ENCODE measurements at places on chromosomes 16 and 17. TPM values are rescaled to one million over a fixed set of nuclear protein-coding genes. Genes with fewer than 3 reads are reported as not detected.

Gene TMC6
- 234 TPM for polyA plus RNA-seq

Gene GGT6
- polyA plus RNA-seq: not detected

Gene SLC22A31
- polyA plus RNA-seq: not detected

Gene ORAI3
- 32.0 TPM for polyA plus RNA-seq

Gene CD7
- polyA plus RNA-seq: 75.4 TPM

Gene ARMC5
- 5.5 TPM for polyA plus RNA-seq

Gene CCL4L2
- not detected for polyA plus RNA-seq

Gene TRIM47
- polyA plus RNA-seq: 8.7 TPM

Gene KRT32
- polyA plus RNA-seq: not detected

Gene APOH
- not detected for polyA plus RNA-seq

Gene ARMC7
- 4.6 TPM for polyA plus RNA-seq

Gene RAB11FIP4
- 23.2 TPM for polyA plus RNA-seq

Gene SLC6A2
- not detected for polyA plus RNA-seq

Gene MCRIP1
- 58.1 TPM for polyA plus RNA-seq

Gene PRKCA
- polyA plus RNA-seq: 0.60 TPM

Gene TBC1D3E
- polyA plus RNA-seq: not detected

Gene CAVIN1
- 0.03 TPM for polyA plus RNA-seq

Gene ALOX12
- polyA plus RNA-seq: 0.21 TPM

Gene TMEM98
- polyA plus RNA-seq: not detected

Gene SLC35G6
- not detected for polyA plus RNA-seq

Gene ATP2A1
- polyA plus RNA-seq: not detected

Gene MYH1
- polyA plus RNA-seq: not detected

Gene DPEP3
- not detected for polyA plus RNA-seq

Gene CCL7
- polyA plus RNA-seq: not detected

Gene ARL4D
- 1.6 TPM for polyA plus RNA-seq

Gene ARHGAP44
- 0.10 TPM for polyA plus RNA-seq

Gene HSD11B2
- not detected for polyA plus RNA-seq

Gene NPB
- not detected for polyA plus RNA-seq

Gene ZNF750
- polyA plus RNA-seq: 0.07 TPM

Gene OMG
- not detected for polyA plus RNA-seq

Gene NPIPA5
- 0.32 TPM for polyA plus RNA-seq

Gene KRT28
- not detected for polyA plus RNA-seq

Gene PRSS27
- polyA plus RNA-seq: not detected

Gene CBLN1
- not detected for polyA plus RNA-seq

Gene PRDM7
- not detected for polyA plus RNA-seq

Gene TBC1D3H
- polyA plus RNA-seq: not detected

Gene PTX4
- not detected for polyA plus RNA-seq

Gene ZSWIM7
- 43.5 TPM for polyA plus RNA-seq

Gene PRM2
- polyA plus RNA-seq: not detected

Gene PROCA1
- 0.67 TPM for polyA plus RNA-seq

Gene ELOB
- polyA plus RNA-seq: 322 TPM

Gene TMEM170A
- 40.0 TPM for polyA plus RNA-seq

Gene CRHR1
- not detected for polyA plus RNA-seq

Gene HSF4
- not detected for polyA plus RNA-seq

Gene CTRB2
- polyA plus RNA-seq: not detected
